Left renal pelvis (tissue), 4 donors: ENCODE measurements at places on chromosomes 4 and X. TPM values are rescaled to one million over a fixed set of nuclear protein-coding genes. Genes with fewer than 3 reads are reported as not detected.

PRRG3 gene
- 9.6 TPM for polyA plus RNA-seq

- DNase-seq, result no peak
Observed at GRCh38 chr4:152515678-152516077, 20.2 kb downstream of the FBXW7 start.

DNA sequence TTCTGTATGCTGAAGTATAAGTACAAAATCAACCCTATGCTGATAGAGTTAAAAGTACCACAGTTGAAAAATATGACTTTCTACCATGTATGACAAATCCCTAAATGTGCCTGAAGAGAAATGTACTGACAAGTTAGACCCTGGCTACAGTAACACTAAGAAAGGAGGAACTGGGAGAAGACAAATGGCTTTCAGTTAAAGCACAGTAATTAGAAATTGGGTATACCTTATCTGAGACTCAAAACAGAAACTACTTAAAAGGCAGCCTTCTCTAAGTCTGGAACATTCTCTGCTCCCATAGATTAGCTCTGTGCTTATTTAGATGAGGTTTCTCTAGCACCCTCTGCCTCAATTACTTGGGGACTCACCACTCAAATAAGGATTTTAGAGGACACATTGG, 189.1 kb downstream of the GPC3 start:
- no peak for DNase-seq

DNA sequence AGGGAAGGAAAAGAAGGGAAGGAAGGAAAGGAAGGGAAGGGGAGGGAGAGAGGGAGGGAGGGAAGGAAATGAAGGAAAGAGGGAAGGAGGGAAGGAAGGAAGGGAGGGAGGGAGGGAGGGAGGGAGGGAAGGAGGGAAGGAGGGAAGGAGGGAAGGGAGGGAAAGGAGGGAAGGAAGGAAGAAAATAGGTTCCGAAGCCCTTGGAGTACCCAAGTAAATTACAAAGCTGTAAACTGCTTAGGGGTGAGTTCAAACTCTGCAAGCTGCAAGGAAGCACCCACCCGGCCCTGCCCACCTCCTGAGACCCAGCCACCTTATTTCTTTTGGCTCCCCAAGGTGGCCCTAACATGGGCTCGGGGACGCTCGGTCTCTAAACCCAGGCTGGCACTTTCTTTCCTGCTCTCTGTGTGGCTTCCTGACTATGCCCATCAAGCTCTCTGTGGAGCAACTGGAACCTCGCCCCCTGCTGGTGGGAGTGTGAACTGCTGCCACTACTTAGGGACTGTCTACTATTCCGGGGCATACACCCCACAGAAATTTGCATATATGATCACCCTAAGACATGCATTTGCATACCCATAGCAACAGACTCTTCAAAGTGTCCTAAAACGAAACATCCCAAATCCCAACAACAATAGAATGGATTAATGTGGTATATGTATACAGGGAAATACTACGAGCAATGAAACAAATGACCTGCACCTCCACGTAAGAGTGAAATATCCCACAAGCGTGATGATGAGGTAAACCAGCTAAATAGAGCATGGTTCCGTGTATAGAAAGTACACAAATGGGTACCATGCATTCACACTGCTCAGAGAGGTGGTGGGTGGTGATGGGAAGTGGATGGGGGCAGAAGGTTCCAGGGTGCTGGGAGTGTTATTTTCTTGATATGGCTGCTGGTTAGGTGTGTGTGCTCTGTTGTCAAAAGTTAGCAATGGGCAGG, 151.7 kb upstream of the TBL1X start:
- DNase-seq, result no peak

PITX2 gene
- polyA plus RNA-seq, result 1.7 TPM

INTS6L gene
- polyA plus RNA-seq, result 21.2 TPM

DNA sequence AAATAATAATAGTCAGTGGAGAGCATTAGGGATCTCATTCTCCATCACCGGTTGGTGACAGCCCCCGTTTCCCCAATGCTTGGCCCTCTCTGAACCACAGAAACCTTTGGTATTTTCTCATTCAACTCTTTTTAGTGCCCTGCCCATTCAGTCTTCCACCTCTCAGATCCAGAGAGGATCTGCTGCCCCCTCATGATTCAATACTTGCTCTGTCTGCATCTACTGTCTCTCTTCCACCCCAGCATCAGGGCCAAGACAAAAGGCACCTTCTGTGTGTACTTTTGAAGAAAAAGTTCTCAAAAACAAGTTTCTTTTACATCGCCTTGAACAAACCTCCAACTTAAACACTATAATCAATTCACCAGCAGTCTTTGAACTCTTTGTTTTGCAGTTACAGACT, 19.3 kb downstream of the CLTRN start:
- DNase-seq, result no peak

EXOSC9 gene
- polyA plus RNA-seq, result 56.4 TPM

GRCh38 chr4:85486425-85487086, 11.6 kb downstream of the ARHGAP24 start:
- DNase-seq, result no peak

- DNase-seq, result no peak
Observed at GRCh38 chr4:106773076-106773905, 262.8 kb downstream of the DKK2 start.

RAB39B gene
- 3.0 TPM for polyA plus RNA-seq

GRCh38 chr4:111698361-111698760, 446.9 kb upstream of the FAM241A start:
- DNase-seq, result no peak

ANXA10 gene
- 0.17 TPM for polyA plus RNA-seq

GRCh38 chr4:47852136-47852535, 14.3 kb upstream of the CORIN start:
- DNase-seq, result no peak
